ENCODE measurements at places on chromosomes 12 and 14.

DNA sequence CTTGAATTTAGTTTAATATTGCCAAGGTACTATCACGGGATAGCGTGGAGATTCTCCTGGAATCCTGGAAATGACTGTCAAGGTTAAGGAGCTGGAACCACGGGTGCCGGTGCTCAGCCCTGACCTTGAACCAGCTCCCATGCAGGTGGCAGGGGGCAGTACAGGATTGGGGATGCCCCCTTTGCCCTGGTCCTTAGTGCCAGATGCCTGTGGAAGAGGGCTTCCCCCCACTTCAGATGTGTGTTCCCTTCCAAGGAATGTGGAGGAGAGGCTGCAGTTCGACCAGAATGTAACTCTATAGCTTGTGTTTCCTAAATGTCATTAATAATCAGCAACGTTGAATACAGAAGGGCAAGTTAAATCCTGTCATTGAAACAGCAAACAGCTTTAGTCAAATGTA lies 258.9 kb downstream of the VRK1 start:
- no peak for DNase-seq

DNA sequence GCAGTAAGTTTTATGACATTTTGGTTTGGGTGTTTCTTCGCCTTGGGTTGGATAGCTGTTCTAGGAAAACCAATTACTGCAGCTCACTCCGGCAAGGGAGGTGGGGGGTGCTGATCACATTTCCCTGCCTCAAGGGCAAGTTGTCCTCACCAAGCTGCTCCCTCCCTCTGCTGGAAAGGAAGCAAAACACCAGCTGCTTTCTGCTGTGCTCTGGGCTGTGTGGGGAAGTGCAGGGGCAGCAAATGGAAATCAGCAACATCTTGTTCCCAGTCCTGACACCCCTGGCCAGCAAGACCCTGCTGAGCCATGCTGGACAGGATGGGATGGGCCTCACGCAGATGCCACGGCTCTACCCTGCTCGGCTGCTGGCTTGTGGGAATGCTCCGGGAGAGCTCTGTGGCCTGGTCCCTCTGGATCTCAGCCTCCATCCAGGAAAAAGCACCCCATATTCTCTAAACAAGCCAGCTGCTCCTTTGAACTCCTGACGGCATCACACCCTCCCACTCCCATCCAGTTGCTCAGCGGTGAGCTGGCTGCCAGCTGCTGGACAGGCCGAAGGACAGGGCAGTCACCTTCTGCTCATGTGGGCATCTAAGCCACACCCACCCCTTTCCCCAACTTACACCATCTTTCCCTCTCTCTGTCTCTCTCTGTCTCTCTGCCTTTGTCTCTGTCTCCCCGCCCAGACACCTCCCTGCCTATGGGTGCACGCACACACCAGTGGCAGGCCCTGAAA lies 52.4 kb upstream of the EIF5 start:
- DNase-seq, result no peak

DNA sequence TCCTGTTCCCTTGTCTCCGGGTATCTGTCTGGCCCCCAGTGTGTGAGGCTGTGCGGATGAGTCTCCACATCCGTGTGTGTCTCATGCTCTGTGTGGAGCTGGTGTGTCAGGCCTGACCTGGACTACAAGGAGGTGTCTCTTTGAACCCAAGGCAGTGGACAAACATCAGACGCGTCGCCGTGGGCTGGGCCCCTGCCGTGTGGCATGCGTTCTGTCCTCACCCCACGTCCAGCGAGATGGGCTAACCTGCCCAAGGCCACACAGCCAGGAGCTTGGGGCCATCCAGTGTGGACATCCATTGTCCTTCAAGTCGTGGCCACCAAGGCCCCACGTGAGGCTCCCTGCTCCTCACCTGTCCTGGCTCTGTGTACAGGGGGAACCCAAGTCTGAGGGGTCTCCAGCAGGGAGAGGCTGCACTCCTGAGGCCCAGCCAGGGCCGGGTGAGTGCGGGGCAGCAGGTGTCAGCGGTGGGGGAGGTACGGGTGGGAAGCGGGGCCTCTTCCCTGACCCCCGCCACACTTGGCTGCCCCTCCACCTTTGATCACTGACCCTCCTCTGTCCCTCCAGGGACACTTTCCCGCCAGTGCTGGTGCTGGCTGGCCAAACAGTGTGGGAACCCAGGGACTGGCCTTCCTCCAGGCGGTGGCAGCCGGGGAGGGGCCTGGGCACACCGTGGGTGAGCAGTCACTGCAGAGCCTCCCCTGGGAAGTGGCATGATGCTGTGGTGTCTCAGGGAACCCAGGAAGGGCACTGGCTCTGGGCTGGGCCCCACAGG lies 48.5 kb downstream of the CYP46A1 start:
- DNase-seq, result no peak

DNA sequence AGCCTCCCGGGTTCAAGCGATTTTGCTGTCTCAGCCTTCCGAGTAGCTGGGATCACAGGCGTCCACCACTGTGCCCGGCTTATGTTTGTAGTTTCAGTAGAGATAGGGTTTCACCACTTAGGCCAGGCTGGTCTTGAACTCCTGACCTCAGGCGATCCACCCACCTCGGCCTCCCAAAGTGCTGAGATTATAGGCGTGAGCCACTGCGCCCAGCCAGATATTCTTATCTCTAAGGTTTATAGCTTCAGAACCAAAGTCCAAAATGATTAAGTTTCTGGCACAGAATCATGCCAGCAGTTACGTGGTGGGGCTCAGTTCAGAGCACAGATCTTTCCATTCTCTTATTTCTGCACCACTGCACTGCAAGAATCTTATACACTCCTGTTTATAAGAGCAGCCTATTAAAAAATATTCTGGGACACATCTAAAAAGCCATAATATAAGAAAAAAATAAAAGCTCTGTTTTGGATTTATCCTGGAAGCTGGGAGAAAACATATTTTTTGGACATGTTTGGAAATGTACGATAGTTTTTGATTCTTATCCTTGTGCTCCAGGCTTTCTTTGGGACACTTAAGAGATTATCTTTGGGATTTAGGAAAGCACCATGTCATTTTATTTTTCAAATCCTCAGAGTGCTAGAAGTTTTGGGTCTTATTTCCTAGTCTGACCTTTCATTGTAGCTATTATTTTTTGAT lies 129.6 kb downstream of the LMNTD1 start:
- DNase-seq, result no peak

GRCh38 chr14:96497586-96497985 lies 4.6 kb upstream of the PAPOLA start:
- DNase-seq, result no peak

- no peak for DNase-seq
These were observed 38.5 kb upstream of the KCNK13 start for GRCh38 chr14:90023176-90023896.

GRCh38 chr12:56152756-56153677 lies 630 bp downstream of the MYL6B start:
- DNase-seq, result no peak

DNA sequence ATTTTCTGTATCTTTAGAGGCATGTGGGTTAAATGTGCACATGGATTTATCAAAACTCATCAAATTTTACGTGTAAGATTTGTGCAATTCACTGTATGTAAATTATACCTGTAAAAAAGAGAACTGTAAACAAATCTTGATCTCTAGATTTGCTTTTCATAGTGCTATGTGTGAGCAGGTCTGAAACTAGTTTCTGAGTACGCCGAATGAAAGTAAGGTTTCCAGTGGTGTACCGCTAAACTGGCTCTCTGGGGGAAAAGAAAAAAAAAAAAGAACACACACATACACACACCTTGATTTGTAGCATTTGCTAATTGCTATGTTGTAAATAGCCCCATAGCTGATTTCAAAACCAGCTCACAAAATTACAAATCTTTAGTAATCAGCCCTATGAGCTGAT lies 8.6 kb upstream of the SLC41A2 start:
- no peak for DNase-seq

DNA sequence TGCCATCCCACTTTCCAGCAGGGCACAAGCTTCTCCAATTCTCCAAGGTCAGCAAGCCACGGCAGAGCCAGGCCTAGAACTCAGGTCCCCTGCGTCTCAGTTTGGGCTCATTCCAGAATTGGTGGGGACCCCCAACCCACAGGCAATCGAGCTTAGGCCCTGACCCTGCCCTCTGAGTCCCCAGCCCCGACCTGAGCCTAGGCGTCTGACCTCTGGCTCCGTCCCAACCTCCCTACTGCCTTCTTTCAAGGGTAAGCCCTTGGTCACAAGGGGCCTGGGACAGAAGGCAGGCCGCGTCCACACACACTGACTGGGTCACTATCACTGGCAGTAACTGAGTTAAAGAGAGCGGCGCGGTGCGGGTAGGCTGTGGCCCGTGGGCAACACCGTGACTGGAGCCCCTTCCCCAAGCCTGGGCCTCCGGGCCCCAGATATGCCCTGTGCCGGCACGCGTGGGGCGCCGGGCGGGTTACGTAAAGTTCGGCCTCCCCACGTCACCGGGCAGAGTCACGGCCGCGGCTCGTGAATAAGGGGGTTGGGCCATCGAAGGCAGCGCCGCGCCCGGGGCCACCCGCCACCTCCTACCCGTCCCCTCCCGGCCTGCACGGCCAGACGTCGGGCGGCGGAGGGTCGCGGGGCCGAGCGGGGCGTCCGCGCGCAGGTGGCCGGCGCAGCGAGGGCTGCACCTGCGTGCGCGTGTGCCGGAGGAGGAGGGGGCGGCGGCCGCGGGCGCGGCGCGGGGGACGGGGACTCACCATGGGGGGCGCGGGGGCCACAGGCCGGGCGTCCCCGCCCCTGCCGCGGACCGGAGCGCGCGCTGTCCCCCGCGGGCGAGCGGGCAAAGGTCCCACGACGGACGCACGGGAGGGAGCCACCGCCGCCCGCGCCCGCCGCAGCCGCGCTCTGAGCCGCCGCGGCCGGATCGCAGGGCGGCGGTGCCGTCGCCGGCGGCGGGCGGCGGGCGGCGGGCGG lies 516 bp downstream of the ANKRD9 start:
- peak; percentile 41 for DNase-seq

DNA sequence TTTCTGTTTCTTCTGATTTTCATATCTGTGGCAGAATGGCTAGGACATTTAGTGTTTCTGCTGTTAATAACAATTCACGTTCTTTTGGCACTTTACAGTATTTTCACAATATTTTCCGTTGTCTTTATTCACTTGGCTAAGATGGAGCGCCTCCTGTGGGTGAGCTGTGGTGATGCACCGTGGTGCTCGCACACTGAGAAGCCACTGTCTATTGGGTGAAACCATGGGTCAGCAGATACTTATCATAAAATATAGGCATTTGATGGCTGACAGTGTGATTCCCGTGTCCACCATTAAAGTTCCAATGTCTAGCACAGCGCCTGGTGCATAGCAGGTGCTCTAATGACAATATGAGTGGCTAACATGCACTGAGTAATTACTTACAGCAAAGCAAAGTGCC lies 141.8 kb downstream of the VRK1 start:
- DNase-seq, result no peak

GRCh38 chr12:115370207-115370606 lies 686.2 kb upstream of the TBX3 start:
- DNase-seq, result no peak

DNA sequence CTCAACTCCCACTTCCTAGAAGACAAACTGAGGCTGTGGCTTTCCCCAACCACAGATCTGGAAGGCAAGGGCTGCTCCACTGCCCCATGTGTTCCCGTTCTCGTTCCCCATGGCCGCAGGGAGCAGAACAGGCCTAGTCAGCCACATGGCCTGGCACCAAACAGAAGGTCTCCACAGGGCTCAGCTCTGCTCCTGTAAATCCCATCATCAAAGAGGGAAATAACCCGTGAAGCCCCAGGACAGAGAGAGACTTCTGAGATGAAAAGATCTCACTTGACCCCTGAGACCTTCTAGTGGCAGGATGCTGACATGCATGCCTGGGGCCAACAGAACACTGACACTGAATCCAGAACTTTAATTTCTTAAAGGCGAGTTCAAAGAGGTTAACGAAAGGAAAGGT lies 68.9 kb downstream of the BCL11B start:
- no peak for DNase-seq

DNA sequence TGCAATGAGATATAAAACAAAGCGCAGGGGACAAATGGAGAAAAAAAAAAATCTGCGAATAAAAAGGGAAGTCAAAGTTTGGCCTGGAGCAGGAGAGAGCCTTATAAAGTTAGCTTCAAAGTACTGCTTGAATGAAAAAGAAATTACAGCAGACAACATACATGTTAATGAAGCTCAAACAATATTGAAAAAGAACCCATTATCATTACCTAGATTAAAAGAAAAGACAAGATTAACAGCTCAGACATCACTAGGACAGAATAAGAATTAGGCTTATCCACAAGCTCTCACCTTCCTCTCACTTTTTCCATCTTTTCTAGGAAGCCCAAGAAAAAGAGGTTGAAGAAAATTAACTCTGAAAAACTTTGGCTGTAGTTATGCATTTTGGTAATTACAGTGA lies 503.5 kb downstream of the ETNK1 start:
- DNase-seq, result no peak

DNA sequence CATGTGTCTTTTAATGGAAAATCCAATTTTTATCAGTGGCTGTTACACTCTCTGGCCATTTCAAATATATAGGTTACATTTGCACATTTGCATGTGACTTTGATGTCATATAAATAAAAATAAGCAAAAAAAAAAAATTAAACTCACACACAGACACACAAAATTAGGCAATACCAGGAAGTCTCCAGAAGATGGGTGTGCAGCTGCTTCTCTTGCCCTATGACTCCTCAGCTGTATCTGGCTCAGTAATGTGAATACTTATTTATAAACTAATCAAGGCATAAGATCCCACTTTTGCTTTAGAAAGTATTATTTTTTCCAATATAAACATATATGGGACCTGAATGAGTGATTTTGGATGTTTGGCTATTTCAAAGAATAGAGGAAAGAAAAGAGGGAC lies 461.1 kb downstream of the LRIG3 start:
- DNase-seq, result no peak

GRCh38 chr12:87794854-87795253 lies 234.3 kb downstream of the C12orf50 start:
- no peak for DNase-seq

GRCh38 chr14:39102265-39102968 lies 618 bp downstream of the SEC23A start:
- DNase-seq, result no peak

- DNase-seq, result no peak
These were observed 303.0 kb downstream of the NUAK1 start for GRCh38 chr12:105835580-105836241.

DNA sequence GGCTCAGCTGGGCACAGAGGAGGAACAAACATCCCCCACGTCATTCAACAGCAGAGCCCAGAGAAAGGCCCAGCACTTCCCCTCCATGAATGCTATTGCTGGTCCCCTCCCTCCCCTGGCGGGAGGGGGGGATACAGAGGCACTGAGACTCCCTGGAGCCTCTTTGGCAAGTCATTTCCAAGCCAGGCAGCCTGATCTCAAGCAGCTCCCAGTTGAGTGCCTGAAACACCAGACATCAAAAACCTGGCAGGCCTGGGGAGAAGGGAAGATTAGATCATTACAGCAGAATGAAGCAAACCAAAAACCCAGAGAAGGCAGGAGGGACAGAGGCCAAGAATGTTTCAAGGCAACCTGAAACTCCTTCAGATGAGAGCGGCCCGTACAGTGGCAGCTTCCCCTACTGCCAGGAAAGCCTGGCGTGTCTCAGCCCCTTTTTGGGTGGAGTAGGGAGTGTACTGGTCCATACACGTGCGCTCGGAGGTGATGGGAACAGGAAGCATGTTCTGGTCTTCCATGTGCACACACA lies 92.1 kb downstream of the LRRC74A start:
- no peak for DNase-seq

Data from stimulated activated CD4-positive, alpha-beta T cell treated with anti-CD3 and anti-CD28 coated beads, Interleukin-4, amount 100 ng/mL, for 4 hours (primary cell).